ENCODE measurements at places on chromosomes 4 and X. TPM values are rescaled to one million over a fixed set of nuclear protein-coding genes. Genes with fewer than 3 reads are reported as not detected.

The VEGFD gene
- 1.5 TPM for total RNA-seq

The GAGE2A gene
- not detected for total RNA-seq

The PPARGC1A gene
- 80.8 TPM for total RNA-seq

The CXorf66 gene
- not detected for total RNA-seq

The RAI2 gene
- total RNA-seq: 43.1 TPM

The RAB9B gene
- total RNA-seq: 1.1 TPM

The C4orf50 gene
- 0.16 TPM for total RNA-seq

The IL9R gene
- 0.88 TPM for total RNA-seq

The APBB2 gene
- 65.6 TPM for total RNA-seq

The RAB39B gene
- total RNA-seq: 1.2 TPM

The HTN1 gene
- total RNA-seq: not detected

The TMSB15C gene
- 1.5 TPM for total RNA-seq

The XK gene
- 1.3 TPM for total RNA-seq

The FRMD7 gene
- total RNA-seq: 0.19 TPM

The PRRG1 gene
- 23.4 TPM for total RNA-seq

The TLR2 gene
- total RNA-seq: 59.5 TPM

The C4orf51 gene
- not detected for total RNA-seq

The HPRT1 gene
- 57.8 TPM for total RNA-seq

The GPR143 gene
- total RNA-seq: 8.2 TPM

The KLHL4 gene
- total RNA-seq: 2.1 TPM

All from kidney (tissue), 22 donors.